Articular chondrocyte of knee joint (primary cell): ENCODE measurements at places on chromosomes 11 and 22. TPM values are rescaled to one million over a fixed set of nuclear protein-coding genes. Genes with fewer than 3 reads are reported as not detected.

Gene TRIM51G
- not detected in 2 replicates for total RNA-seq

Gene KLHDC7B
- total RNA-seq: 0.11 and 0.13 TPM in 2 replicates

Gene TENM4
- total RNA-seq: 0.13 and 3.7 TPM in 2 replicates

Gene OR10A3
- total RNA-seq: 0.13 and 0.32 TPM in 2 replicates

Gene SAA4
- not detected in 2 replicates for total RNA-seq

Gene TMEM25
- 12.6 and 15.0 TPM in 2 replicates for total RNA-seq

Gene MUC6
- total RNA-seq: not detected in 2 replicates

Gene LMO2
- total RNA-seq: 0.65 and 1.7 TPM in 2 replicates

Gene GUCY1A2
- total RNA-seq: 0.91 and 4.6 TPM in 2 replicates

Gene SART1
- total RNA-seq: 24.2 and 24.4 TPM in 2 replicates

Gene NNMT
- total RNA-seq: 975 and 1,572 TPM in 2 replicates

Gene GDPD4
- not detected in 2 replicates for total RNA-seq

Gene OR52I1
- not detected in 2 replicates for total RNA-seq

Gene CRACR2B
- 1.6 and 2.6 TPM in 2 replicates for total RNA-seq

Gene SCARF2
- 19.0 and 22.7 TPM in 2 replicates for total RNA-seq

Gene DUSP8
- 0.32 and 0.39 TPM in 2 replicates for total RNA-seq
